Kasumi-1 (cell line): ENCODE measurements at places on chromosomes 2 and 18.
A peak's percentile ranks its signal among the peaks of the same experiment; 100 is the strongest.

DNA sequence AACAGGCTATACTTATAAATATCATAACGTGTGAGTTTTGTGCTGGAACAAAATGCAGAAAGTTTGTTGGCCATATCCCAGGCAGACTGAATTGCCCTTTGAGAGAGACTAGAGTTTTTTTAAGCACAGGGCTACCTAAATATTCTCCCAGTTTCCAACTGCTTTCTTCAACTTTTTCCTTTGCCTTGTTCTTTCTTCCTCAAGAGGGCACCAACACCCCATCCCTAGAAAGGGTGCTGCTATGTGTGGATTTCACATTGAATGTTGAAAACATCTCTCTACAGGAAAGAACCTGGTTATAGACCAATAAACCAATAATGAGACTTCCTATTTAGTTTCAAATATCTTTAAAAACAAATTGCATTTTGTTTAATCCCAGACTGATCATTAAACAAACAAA lies 87.9 kb downstream of the ICOS start:
- DNase-seq, result peak; percentile 0

DNA sequence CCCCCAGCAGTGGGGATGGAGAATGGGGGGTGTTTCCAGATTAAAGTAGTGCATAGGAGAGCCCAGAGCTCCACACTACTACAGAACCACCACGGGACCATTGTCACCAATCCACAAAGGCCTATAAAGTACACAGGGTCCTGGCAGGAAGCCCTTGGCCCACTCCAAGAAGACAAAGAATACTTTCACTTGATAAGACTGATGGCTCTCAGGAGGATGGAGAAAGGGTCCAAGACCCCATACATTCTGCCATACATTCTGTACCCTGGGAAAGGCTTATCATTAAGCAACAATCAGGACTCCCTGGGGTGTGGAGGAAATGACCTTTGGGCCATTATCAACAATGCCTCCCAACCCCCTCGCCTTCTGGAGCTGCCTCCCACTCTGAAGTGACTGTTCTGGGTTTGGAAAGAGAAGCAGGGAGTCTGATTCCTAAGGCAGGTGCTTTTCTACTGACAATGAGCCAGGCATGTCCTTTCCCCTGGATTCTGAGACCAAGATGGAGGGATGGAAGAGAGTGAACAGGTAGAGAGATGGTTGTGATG lies 85.4 kb downstream of the XDH start:
- DNase-seq, result no peak

DNA sequence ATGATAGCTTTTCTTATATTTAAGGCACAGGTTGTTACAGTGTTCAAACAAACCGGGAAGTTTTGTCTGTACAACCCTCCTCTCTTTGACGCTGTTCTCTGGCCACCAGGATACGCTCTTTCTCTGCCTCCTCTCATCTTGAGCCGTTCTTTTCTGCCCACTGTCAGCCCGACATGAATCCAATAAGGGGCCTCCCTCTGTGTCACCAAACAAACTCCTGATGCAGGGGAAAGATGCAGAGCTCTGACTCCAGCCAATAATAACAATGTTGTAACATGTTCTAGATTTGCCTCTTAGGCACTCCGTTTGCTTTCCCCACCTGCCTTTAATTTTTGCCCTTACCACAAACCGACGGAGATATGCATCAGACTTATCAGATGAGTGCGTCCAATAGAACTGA lies 449.3 kb downstream of the SLC4A3 start:
- no peak for DNase-seq

DNA sequence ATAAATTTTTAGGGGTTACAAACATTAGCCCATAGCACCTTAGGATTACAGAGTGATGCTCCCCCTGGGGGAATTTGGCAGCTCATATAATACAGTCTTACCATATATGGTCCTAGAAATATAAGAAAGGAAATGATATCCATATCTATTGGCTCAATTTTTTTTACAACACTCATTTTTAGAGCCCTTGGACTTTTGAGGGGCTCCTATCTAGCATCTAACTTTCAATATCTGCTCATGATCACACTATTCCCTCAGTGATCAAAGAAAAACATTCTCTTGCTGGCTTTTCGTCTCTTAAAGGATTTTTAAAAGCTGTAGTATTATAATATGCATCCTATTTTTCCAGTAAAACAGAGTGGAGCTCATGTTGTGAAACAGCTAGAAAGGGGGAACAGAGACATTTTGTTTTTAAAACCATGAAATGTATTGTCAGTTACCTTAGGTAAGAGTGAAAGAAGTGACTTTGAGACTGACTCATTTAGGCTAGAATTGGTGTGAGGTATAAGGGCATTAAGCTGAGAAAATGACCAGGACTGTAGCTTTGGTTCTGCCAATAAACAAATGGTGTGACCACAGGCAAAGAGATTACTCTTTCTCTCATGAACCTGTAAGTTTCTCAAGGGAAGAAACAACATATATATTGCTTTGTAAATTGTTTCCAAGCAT lies 65.8 kb downstream of the ALPK2 start:
- no peak for DNase-seq

- peak; percentile 56 for DNase-seq
Measured at GRCh38 chr2:152097290-152097800, 1.5 kb downstream of the CACNB4 start.

GRCh38 chr18:78853341-78853740 lies 126.3 kb upstream of the SALL3 start:
- no peak for DNase-seq

DNA sequence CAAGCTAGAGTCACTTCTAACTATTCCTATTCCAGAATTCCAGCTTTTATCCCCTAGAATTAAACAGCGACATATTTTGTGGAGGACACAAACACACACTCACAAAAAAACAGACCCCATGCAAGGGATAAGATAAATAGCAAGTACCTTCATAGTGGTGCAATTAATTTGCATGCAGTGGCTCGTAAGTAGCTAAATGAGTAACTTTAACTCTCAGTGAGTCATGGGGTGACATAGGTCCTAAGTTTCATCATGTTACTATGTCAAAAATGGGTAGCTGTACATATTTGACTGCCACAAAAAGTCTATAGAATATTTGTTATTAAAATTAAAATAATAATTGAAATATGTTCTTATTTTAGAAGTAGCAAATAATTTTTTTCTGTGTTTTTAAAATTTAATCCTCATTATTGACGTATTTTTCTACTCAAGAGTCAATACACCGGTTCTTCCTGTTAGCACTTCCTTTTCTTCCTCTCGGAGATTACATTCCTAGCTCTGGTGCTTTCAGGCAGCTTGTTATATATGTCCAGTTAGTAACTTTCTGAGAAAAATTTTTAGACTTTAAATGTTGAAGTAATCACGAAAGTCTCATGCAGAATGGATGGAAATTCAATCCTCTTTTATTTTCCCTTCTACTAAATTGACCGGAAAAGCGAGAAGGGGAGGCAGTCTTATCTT lies 247.0 kb downstream of the KCNH7 start:
- no peak for DNase-seq

DNA sequence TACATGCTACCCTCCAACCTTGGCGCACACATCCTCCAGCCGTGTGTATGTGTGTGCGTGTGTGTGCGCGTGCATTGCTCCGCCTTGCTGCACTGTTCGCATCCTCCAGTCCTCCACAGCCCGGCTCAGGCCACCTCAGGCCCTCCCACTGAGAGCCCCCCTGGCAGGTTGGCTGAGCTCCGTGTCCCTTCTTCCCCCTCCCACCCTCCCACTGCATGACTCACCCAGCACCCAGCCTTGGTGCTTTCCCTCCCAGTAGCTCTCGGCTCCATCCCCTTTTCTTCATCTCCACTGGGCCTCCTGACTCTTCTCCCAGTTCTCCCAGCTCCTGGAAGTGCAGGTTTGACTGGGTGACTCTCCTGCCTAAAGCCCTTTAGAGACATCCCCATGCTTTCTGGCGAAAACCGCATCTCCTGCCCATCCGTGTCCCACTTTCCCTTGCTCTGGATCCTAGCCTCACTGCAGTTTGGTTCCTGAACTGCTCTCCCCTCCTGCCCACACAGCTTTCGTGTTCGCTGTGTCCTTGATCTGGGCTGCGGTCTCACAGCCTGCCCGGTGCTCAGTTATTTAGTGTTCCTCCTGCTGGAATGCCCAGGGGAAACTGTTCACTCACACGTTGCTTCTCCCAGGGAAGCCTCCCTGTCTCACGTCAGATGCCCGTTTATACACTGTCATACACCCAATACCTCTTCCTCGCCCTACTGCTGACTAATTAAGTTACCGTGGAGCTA lies 4.9 kb downstream of the TMEM177 start:
- no peak for DNase-seq

DNA sequence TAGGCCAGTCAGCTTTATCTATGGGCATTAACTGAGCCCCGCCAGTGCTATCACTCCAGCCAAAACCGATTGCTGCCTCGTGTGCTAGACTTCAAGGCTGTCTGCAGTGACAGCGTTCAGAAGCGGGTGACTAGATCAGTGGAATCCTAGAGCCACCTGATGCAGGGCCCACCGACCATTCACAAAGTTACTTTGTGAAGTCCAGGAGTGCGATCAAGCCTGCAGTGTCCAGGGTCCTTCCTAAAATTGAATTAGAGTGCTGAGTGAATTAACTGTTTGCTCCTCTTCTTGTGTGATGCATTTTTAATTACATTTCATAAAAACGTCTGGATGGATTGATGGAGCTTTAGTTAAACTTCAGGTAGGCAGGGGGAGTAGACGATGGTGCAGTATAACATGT lies 13.9 kb downstream of the PCARE start:
- DNase-seq, result no peak

GRCh38 chr2:226898897-226899296 lies 63.0 kb downstream of the RHBDD1 start:
- no peak for DNase-seq

- no peak for DNase-seq
Measured at GRCh38 chr18:48073211-48073930, 142.9 kb upstream of the SMAD2 start.

DNA sequence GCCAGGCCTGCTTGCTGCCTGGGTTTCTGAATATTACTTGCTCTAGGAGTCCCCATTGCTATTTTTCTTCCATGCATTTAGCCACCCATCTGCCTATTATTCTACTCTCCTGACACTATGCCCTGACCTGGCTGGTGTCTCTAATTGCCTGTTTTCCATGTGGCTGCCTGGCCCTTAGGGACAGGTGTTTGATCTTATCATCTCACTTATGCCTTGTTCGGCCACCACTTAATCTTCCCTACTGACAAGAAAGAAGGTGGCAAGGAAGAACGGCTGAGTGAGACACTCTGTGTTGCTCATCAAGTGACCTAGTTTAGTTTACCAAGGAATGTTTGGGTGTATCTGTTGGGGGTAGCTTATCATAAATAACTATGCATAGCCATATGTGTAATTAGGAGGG lies 50.4 kb upstream of the RAPH1 start:
- no peak for DNase-seq

GRCh38 chr2:230267556-230267955 lies 42.0 kb downstream of the SP140 start:
- DNase-seq, result no peak

DNA sequence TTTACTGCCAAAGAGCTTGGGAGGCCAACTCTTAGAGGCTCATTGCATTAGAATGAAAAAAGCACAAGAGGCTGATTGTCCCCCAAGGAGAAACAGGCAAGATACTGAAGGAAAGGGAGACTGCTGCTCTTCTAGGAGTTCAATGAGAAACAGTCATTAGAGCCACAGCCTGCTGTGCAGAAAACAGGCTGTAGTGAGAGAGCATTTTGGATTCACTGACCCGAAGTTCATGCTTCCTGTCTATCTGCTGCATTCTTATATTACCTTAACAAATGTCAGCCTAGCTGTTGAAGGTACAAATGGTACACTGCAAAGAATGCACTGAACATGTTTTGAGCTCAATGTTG lies 423.3 kb downstream of the SETBP1 start:
- DNase-seq, result peak; percentile 9

DNA sequence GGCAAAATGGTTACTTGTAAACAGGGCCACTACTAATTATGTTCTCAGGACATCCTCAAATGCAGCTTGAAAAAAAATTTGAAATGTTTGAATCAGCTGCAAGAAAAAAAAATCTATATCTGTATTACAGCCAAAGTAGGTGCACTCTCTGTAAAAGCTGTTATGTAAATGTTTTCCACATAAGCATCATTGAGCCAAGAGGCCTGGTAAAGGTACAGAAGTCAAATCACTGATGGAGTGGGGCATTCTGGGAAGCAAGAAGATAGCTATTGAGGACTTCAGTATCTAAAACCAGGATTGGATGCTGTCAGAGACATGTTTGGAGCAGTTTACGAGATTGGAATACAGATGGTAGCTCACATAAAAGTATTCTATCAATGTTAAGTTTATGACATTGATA lies 80.3 kb downstream of the MAPRE2 start:
- no peak for DNase-seq

GRCh38 chr18:78918707-78919106 lies 60.9 kb upstream of the SALL3 start:
- DNase-seq, result no peak

GRCh38 chr2:216716109-216716508 lies 20.8 kb upstream of the IGFBP5 start:
- no peak for DNase-seq

DNA sequence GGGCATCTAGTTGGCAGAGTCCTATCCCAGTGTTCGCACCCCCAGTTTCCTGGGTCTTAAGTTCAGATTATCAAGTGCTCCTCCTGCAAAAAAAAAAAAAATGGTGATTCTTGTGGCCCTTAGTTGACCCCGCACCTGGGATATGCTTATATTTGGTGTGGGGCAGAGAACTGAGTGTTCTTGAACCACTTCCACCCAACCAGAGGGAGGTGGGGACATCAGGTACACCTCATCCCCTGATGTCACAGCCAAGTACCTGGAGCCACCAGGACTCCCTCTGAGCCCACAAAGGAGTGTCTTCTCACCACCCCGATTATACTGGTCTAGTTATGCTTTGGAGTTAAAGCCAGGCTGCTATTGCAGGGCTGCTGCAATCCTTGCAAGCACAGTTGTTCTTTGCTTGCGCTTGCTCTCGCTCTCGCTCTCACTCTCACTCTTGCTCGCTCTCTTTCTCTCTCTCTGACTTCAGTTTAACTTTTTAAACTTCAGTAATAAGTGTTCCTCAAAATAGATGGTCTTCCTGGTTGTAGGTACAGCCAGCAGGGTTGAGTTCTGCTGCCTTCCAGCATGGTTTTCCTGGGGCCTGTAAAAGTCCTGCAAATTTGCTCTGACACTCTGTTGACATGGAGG lies 265.7 kb downstream of the NEDD4L start:
- no peak for DNase-seq
